ENCODE measurements at places on chromosomes 12 and 14.

GRCh38 chr12:3418609-3419390 is 72.2 kb upstream of the PRMT8 start:
- no peak for DNase-seq

DNA sequence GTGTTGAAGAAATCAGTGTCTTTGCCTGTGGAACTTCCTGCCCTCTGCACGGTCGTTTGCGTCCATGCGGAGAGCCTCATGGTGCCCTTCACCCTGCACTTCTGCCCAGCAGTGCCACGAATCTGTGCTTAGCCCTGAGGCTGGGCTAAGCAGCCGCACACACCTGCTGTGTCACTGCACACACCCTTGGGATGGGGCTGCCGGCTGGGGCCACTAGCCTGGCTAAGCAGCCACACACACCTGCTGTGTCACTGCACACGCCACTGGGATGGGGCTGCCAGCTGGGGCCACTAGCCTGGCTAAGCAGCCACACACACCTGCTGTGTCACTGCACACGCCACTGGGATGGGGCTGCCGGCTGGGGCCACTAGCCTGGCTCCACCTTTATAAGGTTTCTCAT is 188.5 kb downstream of the KIF26A start:
- DNase-seq: no peak

DNA sequence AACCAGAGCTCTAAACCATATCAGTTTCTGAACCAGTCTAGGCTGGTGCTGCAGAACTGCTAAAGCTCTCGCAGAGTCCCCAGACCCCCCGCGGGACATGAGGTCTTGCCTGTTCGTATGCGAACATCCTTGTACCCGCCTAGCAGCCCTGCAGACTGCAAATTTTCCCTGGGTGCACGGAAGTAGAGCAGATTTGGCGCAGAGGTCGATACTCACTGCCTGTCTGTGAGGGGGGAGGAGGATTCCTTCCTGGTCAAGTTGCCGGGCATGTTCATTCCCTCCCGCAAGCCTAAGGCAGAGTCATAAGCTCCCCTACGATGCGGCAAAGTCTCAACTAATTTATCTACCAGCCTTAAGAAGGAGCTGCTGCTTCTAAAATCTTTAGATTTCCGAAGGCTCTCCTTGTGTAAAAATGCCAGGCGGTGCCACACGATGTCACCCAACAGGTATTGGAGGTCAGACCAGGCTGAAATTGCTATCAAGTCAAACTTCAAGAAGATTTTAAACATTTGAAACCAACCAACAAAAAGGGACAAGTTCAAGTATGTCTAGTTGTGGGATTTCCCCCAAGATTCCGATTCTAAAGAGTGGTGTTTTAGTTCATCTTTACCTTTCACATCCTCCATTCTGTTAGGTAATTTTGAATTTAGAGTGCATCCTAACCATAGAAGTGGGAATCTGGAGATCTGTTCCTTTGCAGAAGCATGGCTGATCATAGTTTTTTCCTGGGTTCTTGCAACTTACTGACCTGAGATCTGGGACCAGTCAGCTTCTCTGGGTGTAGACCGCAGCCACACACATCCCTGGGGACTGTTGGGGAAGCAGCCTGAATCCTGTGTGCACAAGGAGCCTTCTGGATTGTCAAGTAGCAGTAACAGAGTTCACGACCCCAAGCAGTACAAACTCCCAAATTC is 1.6 kb upstream of the PAX9 start:
- no peak for DNase-seq

- no peak for DNase-seq
These were observed 44.9 kb upstream of the CLMN start for GRCh38 chr14:95364481-95365209.

GRCh38 chr14:75147423-75148071 is 20.7 kb upstream of the NEK9 start:
- DNase-seq: peak; percentile 58

- DNase-seq: no peak
These were observed 177.0 kb downstream of the ALX1 start for GRCh38 chr12:85457016-85457415.

- DNase-seq: no peak
These were observed 56.3 kb upstream of the SLC8A3 start for GRCh38 chr14:70245026-70245425.

DNA sequence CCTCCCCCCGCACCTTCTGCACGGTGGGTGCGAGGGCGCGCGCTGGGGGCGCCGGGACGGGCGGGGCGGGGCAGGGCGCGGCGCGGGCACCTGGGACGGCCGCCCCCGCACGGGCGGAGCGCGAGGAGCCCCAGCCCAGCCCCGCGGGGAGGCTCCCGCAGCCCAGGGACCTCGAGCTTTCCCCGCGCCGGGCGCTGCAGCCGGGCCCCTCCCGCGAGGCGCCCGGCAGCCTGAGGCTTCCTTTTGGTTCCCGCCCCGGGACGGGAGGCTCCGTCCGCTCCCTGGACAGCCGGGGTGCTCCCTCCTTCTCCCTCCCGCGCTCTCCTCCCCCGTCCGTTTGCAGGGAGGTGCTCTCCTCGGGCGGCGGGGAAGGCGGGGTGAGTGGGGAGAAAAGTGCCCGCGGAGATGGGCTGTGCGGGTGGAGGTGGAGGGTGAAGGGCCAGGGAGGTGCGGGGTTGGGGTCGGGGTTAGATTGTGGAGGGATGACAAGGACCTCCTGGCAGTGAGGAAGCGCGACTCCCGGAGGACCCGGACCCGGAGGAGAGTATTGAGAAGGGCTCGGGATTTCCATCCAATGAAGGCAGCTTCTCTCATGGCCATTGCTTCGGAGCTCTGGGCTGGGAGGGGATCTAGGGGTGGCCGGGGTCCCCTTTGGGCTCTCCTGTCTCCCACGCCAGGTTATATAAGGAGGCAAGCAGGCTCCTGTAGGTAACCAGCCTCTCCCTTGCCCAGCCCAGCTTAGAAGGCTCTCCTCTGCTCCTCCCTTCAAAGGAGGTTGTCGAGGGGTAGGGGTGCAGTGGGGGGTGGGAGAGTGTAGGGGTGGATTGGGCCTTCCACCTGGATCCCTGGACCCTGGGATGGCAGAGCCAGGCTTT is 645 bp downstream of the JDP2 start:
- no peak for DNase-seq

- no peak for DNase-seq
These were observed 47.1 kb downstream of the NCOR2 start for GRCh38 chr12:124520265-124520701.

DNA sequence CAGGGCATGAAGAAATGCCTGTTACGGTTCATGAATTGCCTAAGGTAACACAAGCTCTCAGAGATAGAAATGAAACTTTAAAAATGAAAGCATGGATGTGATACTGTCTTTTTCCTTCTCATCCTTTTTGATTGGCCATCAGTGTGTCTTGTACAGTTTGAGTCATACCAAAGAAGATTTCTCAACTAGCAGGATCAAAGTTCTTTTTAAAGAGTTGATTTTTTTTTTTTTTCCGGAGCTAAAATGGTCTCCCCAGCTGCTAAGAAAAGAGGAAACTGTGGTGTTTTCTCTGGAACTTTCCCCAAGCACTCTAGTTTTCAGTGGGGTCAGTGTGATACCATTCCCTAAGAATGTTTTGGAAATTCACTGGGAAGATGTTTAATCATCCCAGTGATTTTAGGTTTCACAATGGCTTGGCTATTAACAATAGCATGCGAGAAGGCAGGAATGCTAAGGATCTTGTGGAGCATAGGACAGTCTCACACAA is 105.0 kb downstream of the ETNK1 start:
- no peak for DNase-seq

GRCh38 chr12:90368081-90368480 is 586.9 kb downstream of the CCER1 start:
- no peak for DNase-seq

GRCh38 chr14:69626132-69626500 is 14.7 kb downstream of the SUSD6 start:
- DNase-seq: no peak

DNA sequence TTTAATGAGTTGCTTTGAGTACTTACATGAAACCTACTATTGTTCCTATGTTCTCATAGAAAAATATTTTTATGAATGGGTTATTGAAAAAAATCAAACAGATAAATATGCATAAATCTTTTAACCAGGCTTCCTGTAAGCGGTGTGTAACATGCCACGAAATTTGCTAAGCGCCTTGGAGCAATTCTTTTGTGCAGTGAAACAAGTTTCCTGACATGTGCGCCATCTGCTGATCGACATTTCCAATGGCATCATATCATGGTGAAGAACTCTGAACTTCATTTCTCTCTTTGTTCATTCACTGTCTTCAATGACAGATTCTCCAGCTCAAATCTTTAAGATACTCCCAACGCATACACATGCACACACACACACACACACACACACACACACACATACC is 145.6 kb upstream of the NAV3 start:
- DNase-seq: peak; percentile 84

- DNase-seq: peak; percentile 26
These were observed 15.3 kb downstream of the VPS37B start for GRCh38 chr12:122880668-122881067.

- no peak for DNase-seq
These were observed 5.3 kb upstream of the TMEM119 start for GRCh38 chr12:108602976-108603704.

- peak; percentile 62 for DNase-seq
These were observed at the start of gene NUAK1 for GRCh38 chr12:106138633-106139421. Gene NUAK1 (minus strand): TSS chr12:106138954. CDS start chr12:106138653, 301 bp downstream.

- DNase-seq: no peak
These were observed 4.3 kb downstream of the PRKAB1 start for GRCh38 chr12:119672194-119672593.

- no peak for DNase-seq
These were observed 2.5 kb upstream of the SMARCD1 start for GRCh38 chr12:50082644-50083043.

GRCh38 chr12:113425960-113426453 is 3.8 kb downstream of the SDSL start:
- no peak for DNase-seq

- DNase-seq: no peak
These were observed 14.2 kb upstream of the DYRK2 start for GRCh38 chr12:67634303-67634761.

GRCh38 chr12:123829561-123829960 is 67.5 kb downstream of the DNAH10 start:
- DNase-seq: no peak

GRCh38 chr12:64678248-64678647 is 68.0 kb downstream of the RASSF3 start:
- no peak for DNase-seq

- peak; percentile 5 for DNase-seq
These were observed 30.9 kb downstream of the SLC2A3 start for GRCh38 chr12:7905071-7905470.

GRCh38 chr14:52802597-52802996 is 11.2 kb upstream of the GNPNAT1 start:
- no peak for DNase-seq

DNA sequence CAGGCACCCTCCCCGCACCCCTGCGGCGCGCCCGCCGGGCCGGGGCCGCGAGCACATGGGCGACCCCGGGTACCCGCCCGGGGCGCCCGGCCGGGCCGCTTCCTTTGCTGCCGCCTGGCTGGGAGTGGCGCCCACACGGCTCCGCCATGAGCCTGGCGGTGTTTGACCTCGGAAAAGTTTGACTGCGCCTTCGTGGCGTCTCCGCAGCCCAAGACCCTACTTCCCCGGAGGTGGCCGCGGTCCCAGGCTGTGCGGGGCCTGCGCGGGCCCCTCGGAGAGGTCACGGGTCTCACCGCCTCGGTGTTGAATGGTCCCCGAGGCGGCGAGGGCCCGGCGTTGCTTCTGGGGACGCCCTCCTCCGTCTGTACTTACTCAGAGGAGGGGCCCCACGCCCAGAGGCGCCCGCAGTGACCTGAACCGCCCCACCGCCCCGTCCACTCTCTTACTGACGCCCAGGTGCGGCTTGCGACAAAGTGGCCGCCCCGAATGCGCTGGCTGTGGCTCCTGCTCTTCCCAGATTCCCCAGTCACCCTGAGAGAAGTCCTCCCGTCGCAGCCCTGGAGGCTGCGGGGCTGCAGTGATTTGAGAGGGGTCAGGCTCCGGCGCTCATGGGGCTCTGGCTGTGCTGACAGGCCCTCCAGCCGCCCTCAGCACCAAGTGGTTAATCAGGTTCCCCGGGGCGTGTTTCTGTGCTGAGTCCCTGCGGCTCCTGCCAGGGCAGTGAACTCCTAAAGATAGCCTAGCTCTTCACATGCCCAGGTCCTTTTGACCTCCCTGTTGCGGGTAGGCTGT is 5.8 kb downstream of the KMT5A start:
- DNase-seq: no peak

GRCh38 chr12:12244341-12244740 is 22.5 kb downstream of the LRP6 start:
- DNase-seq: no peak

DNA sequence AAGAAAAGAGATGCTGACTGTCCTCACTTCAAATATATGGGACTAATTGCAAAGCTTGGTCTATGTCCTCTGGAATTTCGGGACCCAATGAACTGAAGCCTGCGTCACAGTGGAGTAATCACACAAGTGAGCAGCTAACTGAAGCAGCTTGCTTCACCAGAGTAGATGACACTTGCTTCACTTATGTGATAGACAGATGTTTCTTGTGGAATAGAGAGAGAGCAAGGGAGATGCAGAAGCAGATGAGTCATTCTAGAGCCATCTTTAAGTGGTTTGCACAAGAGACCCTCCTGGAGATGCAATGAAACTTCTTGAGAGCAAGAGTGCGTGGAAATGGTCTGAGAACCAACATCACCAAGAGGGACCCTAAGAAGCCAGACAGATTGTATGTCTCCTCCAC is 1537.1 kb upstream of the FLRT2 start:
- DNase-seq: no peak

DNA sequence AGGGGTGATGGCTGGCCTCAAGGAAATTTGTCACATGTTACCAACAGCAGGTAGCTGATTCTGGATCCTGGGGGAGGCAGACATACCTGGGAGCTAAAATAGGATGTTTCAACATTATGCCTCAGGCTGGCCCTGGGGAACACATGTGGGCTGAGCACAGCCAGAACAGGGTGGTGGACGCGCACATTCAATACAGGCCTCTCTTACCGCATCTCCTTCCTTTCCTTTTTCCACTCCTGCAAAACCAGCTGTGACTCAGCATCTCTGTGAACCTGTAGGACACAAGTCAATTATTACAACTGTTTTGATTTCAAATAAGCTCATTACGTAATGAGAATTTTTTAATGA is 61.0 kb downstream of the NT5DC3 start:
- DNase-seq: no peak

All from NCI-H2227 treated with DMSO at 0.1 percent for 48 hours (cell line).